Caco-2 (cell line): ENCODE measurements at places on chromosomes 4 and X. TPM values are rescaled to one million over a fixed set of nuclear protein-coding genes. Genes with fewer than 3 reads are reported as not detected.

Gene ENPEP
- 4.7 and 5.6 TPM in 2 replicates for total RNA-seq

Gene APLN
- 0.09 and 0.20 TPM in 2 replicates for total RNA-seq

Gene REPS2
- total RNA-seq: 0.30 and 0.86 TPM in 2 replicates

DNA sequence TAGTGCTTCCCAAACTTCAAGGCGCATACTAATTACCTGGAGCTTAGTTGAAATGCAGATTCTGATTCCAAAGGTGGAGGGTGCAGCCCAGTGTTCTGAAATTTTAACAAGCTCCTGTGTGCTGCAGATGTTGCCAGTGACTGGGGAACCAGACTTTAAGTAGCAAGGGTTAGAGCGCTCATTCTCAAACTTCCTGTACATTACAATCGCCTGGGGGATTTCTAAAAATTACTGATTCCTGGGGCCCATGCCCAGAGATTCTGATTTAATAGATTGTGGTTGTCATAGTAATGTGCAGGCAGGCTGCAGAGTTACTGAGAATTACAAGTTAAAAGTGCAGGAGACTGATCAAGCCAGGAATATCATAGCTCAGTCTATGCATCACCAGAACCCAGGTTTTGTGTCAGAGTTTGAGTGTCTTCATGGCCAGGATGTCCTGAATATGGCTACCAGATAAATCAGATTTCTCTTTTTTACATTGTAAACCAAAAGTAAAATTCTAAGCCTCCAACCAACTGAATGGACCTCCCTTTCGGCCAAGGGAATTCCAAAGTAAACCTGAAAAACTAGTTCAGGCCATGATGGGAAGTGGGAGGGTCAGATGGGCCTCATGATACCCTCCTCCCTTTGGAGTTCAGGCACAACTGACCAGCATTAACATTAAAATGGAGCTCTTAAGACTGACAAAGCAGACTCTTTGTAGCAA, 121.6 kb downstream of the ATXN3L start:
- DNase-seq: peak; percentile 35

DNA sequence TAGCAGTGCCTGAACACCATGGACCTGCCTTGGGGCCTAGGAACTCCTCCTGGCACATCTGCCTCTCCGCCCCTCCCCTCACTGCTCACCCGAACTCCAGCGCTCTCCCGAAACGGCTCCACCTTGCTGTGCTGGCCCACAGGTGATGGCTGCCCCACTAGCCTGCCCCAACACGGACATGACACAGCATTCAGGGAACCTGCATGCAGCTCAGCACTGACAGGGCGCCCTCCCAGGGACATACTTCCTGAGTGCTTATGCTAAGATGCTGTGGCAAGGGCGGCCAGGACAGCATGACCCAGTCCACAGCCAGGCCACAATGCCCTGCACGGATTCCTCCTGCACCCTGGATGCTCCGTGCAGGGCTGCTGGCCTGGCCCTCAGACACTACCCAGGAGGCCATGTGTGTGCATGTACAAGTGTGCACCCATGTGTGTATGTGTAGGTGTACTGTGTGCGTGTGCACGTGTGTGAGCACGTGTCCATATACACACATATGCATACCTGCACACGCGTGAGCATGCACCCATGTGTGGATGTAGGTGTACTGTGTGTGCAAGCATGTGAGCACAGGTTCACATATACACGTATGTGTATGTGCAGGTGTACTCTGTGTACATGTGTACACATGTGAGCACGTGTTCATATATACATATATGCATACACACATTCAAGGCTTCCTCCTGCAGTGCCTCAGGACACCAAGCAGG, 6.0 kb downstream of the TMEM271 start:
- no peak for DNase-seq

DNA sequence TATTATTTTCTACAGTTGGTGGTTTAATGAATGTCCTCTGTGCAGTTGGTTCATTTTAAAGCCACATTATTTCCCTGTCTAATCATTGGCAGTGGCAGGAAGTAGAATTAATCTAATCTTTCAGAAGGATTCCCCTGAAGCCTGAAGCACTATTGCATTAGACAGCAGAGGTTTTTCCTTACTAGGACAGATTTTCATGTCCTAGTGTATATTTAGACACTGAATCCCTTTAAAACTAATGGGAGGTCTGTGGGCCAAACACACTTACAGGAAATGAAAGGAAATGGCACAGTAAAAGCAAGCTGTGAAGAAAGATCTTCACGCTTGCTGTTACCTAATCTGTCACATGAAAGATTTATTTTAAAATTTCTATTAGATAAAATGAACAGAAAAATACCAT, 165.2 kb downstream of the SLC39A8 start:
- no peak for DNase-seq

GRCh38 chr4:101604976-101605375, 185.6 kb upstream of the BANK1 start:
- DNase-seq: no peak

DNA sequence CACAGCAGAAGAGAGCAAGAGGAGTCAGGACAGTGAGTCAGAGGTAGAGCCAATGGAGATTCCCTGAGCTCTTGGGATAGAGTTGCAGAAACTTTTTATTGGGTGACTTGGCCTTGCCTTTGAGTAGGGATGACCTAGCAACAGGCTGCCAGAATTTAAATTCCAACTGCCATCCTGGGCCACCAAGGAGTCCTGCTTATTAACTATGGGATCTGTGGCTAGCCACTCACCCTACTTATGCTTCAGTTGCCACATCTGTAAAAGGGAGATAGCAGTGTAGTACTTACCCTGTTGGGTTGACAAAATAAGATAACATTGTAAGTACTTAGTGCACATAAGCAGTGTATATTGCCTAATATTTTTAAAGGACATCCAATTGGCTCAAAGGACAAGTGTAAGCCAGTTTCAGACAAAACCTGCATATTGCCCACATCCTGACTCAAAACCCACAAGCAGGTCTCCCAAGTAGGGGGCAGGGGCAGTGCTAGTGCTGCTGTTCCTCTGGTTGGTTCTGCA, 43.5 kb upstream of the TMEM164 start:
- DNase-seq: no peak
